ENCODE measurements at places on chromosomes 12 and 14. TPM values are rescaled to one million over a fixed set of nuclear protein-coding genes. Genes with fewer than 3 reads are reported as not detected.

DNA sequence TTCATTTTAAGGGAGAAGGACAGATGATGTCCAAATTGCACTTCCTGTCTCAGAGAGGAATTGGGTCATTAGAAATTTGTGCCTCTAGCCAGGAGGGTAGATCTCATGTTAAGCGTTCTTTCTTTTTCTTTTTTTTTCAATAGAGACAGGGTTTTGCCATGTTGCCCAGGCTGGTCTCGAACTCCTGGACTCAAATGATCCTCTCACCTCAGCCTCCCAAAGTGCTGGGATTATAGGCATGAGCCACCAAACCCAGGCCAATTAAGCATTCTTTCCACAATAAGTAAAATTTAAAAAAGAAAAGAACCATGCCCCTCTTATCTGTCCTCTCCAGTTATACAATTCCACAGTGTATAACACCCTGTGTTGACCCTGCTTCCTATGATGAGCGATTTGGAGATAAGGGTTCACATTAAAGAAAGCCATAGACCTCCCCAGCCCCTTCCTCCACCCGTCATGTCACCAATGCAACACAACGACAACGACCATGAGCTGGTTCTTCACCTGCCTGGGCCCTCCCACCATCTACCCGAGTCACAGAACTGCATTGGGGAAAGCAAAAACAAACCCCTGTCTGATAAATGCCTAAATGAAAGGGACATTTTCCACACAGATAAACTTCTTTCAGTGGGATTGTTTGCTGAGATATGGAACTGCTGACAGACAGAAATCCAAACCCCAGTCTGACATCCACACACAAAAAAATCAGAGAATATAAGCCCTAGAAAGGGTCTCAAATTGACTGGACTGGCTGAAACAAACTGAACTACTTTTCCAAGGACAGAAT is 37.3 kb downstream of the SSH1 start:
- no peak for DNase-seq

GRCh38 chr14:71619472-71619871 is 312.8 kb upstream of the RGS6 start:
- DNase-seq, result no peak

GRCh38 chr14:35113308-35113950 is 8.4 kb downstream of the PPP2R3C start:
- no peak for DNase-seq

DNA sequence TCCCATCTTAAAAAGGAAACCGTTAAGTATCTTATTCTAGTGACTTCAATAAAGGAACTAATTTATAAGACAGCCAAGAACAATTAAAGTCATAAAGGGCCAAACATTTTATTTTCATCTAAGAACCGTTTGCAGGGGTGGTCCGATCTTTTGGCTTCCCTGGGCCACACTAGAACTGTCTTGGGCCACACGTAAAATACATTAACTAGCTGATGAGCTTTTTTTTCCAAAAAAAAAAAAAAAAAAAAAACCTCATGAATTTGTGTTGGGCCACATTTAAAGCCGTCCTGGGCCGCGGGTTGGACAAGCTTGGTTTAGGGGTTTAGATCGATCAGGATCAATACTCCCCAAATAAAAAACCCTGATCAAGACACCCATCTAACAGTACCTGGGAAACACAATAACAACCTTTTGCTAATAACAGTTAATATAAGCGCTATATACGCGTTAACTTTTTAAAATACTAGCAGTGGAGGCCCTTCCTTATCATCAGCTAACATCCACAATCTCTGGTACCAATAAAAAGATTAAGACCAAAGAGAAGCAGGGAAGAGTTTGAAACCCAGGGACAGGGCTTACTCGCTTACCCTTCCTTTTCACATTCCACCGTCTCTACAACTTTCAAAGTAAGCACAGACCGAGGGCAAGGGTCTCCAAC is 1.1 kb downstream of the NAP1L1 start:
- no peak for DNase-seq

INSM2 gene
- 0.47 TPM for total RNA-seq

DNA sequence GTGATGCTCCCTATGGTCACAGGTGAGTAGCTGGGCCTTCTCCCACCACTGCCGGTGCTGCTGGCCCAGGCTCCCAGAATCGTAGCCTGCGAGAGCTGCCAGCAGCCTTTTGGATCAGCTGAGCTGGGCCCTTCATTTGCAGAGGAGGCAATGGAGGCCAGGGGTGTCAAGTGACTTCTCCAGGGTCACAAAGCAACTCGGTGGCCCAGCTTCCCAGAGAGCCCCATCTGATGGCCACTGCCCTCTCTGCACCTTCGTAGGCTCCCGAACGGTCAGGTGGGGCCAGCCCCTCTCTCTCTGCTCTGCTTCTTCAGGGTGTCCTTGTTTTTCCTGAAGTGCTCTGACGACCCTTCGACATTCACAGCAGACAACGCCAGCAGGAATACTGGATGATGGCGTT is 4.6 kb downstream of the KRT80 start:
- DNase-seq, result no peak

PDE3A gene
- total RNA-seq, result 7.8 TPM

DNA sequence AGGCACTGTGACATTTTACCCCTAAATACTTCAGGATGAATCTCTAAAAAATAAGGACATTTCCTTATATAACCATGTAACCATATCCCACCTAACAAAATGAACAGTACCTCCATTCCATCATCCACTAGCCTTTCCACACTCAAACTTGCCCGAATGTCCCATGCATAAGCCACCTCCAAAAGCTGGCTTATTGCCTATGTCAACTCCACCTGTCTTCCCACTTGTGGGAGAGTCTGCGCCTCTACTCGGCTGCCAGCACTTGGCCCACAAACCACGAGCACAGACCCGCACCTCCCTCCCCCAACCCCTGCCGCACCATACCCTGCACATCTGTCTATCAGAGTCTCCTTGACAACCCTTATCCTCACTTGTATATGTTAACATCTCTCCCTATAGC is 165.8 kb downstream of the CALM1 start:
- no peak for DNase-seq

DNA sequence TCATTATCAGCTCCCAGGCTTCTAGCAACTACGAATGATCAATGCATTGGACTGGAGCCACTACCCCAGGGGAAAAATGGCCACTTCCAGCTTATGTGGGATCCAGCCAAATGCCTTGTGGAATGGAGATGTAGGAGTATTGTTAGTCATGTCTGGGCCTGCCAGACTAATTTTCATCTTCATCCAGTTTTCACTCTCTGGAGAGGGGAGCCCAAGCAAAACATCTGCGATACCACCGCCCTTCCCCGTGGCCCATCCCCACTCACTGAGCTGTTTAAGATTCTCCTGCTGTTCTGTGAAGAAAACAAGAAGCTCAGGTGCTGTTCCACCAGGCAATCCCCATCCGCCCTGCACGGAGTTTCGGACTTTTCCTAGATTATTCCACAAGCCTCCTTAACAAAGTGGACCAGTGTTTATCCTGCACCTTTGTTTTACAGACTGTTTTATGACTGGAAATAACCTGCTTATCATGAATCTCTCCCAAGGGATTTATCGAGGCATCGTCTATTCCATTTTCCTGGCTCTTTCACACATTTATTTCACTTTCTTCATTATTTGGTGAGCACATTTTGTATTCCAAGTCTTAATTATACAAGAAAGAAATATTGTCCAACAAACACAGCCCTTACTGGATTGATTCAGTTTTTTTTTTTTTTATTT is 35.5 kb upstream of the MAX start:
- DNase-seq, result no peak

- DNase-seq, result no peak
Measured at GRCh38 chr14:89861630-89862029, 92.9 kb downstream of the EFCAB11 start.

BMP4 gene
- total RNA-seq, result 1.2 TPM

DNA sequence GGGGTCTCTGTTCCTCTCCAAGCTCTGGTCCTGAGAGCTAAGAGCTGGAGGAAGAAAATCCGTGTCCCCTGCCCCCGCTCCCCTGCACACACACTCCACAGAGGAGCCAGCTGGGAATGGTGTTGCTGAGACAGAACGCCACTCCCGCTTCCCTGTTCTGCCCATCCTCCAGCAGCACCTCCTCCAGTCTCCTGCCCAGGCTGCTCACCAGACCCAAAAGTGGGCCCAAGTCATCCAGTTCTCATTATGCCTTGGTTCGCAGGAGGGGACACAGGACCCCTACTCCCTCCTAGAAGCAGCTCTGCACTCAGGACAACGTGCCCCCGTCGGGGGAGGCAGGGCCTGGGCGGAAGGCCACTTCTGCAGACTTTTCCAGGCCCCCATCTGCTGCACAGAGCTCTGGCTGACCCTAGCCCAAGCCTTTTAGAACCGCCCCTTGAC is 830 bp upstream of the TRMT61A start:
- peak; percentile 55 for DNase-seq
